ENCODE measurements at places on chromosomes 13 and 19.
A peak's percentile ranks its signal among the peaks of the same experiment; 100 is the strongest.

- peak; percentile 19 for DNase-seq
These were observed 269.1 kb downstream of the NDFIP2 start for GRCh38 chr13:79749984-79750551.

DNA sequence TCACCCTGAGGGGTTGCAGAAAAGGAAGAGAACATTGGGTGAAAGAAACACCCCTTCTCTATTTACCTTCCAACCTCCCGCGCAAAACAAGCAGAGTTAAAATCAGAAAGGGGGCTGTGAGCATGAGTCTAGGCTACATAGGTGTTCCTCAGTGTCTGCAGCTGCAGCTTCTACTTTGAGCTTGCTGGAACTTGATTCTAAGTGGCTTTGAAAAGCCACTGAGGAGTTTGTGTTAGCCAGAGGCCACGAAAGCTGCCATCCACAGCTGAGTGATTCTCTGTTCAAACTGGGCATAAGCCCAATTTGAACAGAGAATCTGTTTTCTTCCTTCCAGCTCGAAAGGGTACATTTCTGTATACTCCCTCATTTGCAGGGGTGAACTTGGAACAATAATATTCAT lies 343.9 kb downstream of the PCDH9 start:
- DNase-seq = peak; percentile 97

GRCh38 chr13:30984620-30985019 lies 52.2 kb downstream of the TEX26 start:
- DNase-seq = no peak

- DNase-seq = no peak
These were observed 15.8 kb downstream of the RAB3D start for GRCh38 chr19:11323601-11324078.

Data from pons (tissue), 1 donor.